ENCODE measurements at places on chromosomes 6 and 20. TPM values are rescaled to one million over a fixed set of nuclear protein-coding genes. Genes with fewer than 3 reads are reported as not detected.

Gene NKAIN2
- total RNA-seq = not detected

Gene TMEM200A
- total RNA-seq = not detected

GRCh38 chr6:131736003-131736596 is 25.3 kb upstream of the CTAGE9 start:
- no peak overlapping the region for H3K4me3 ChIP-seq
- H3K4me1 ChIP-seq = no peaks in the 10 kb centered on the region
- no peaks in the 10 kb centered on the region for H3K36me3 ChIP-seq
- H3K27ac ChIP-seq = no peak overlapping the region
- DNase-seq = no peak

GRCh38 chr6:100999034-100999597 is 118.0 kb upstream of the ASCC3 start:
- H3K27ac ChIP-seq = no peak overlapping the region
- H3K27me3 ChIP-seq = no peaks in the 10 kb centered on the region
- H3K36me3 ChIP-seq = no peaks in the 10 kb centered on the region
- DNase-seq = no peak
- no peaks in the 10 kb centered on the region for H3K4me1 ChIP-seq
- H3K4me3 ChIP-seq = no peak overlapping the region

DNA sequence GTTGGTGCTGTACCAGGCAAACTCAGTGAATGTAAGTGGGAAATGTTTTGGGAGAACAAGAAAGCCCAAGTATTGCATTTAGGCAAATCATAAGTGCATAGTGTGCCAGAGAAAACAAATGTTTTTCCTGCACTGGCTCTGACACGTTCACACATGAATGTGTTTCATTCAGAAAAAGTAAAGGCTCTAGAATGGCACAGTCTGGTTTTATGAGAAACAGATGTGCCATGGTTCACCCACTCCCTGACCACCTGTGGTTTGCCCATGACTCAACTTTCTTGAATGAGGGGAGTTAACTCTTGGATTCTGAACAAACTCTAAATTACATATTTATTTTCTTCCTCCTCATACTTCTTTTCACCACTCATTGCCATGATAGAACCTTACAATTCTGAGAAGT is 126.9 kb downstream of the KCNQ5 start:
- H3K27ac ChIP-seq = no peak overlapping the region
- no peaks in the 10 kb centered on the region for H3K4me1 ChIP-seq
- no peak overlapping the region for H3K4me3 ChIP-seq
- H3K27me3 ChIP-seq = no peaks in the 10 kb centered on the region
- no peak for DNase-seq

- no peaks in the 10 kb centered on the region for H3K36me3 ChIP-seq
- no peaks in the 10 kb centered on the region for H3K4me1 ChIP-seq
- no peak overlapping the region for H3K4me3 ChIP-seq
- no peaks in the 10 kb centered on the region for H3K27me3 ChIP-seq
Observed at GRCh38 chr20:14644306-14645097, 307.1 kb upstream of the FLRT3 start.
